ENCODE measurements at places on chromosomes 3 and 15. TPM values are rescaled to one million over a fixed set of nuclear protein-coding genes. Genes with fewer than 3 reads are reported as not detected.

SEMA5B gene
- total RNA-seq: 0.26 TPM

ARMC8 gene
- total RNA-seq: 90.3 TPM

FANCD2OS gene
- total RNA-seq: not detected

GDPGP1 gene
- total RNA-seq: 7.4 TPM

TM4SF4 gene
- total RNA-seq: 2.7 TPM

SENP2 gene
- 30.5 TPM for total RNA-seq

CHST14 gene
- 11.9 TPM for total RNA-seq

POPDC2 gene
- total RNA-seq: 67.9 TPM

TEX55 gene
- not detected for total RNA-seq

MASP1 gene
- 3.5 TPM for total RNA-seq

GOLGA8J gene
- total RNA-seq: not detected

GOLGA8F gene
- not detected for total RNA-seq

MEGF11 gene
- 0.23 TPM for total RNA-seq

ESYT3 gene
- not detected for total RNA-seq

USF3 gene
- 28.6 TPM for total RNA-seq

LRRC31 gene
- total RNA-seq: not detected

HYKK gene
- 7.5 TPM for total RNA-seq

THRB gene
- 31.5 TPM for total RNA-seq

C2CD4B gene
- total RNA-seq: 8.6 TPM

TAGLN3 gene
- 1.7 TPM for total RNA-seq

BUB1B gene
- 1.3 TPM for total RNA-seq

FEZF2 gene
- not detected for total RNA-seq

UTS2B gene
- not detected for total RNA-seq

SKIL gene
- total RNA-seq: 34.7 TPM

C3orf22 gene
- total RNA-seq: not detected

MOBP gene
- total RNA-seq: not detected

ATP11B gene
- 61.3 TPM for total RNA-seq

SST gene
- total RNA-seq: 2.0 TPM

IQCH gene
- total RNA-seq: 0.83 TPM

MINDY2 gene
- total RNA-seq: 28.7 TPM

SLC27A2 gene
- total RNA-seq: 1.8 TPM

RUVBL1 gene
- 28.9 TPM for total RNA-seq

GPR62 gene
- total RNA-seq: 0.17 TPM

ALS2CL gene
- total RNA-seq: 10.0 TPM

DNAJA4 gene
- total RNA-seq: 17.4 TPM

TRIM42 gene
- not detected for total RNA-seq

GPR27 gene
- total RNA-seq: 4.3 TPM

CXCR6 gene
- 0.57 TPM for total RNA-seq

PHC3 gene
- total RNA-seq: 73.1 TPM

GOLGA8G gene
- total RNA-seq: 0.23 TPM

C3orf49 gene
- total RNA-seq: not detected

ROPN1B gene
- total RNA-seq: 0.52 TPM
